SJCRH30 (cell line): ENCODE measurements at places on chromosomes 1 and 21.
A peak's percentile ranks its signal among the peaks of the same experiment; 100 is the strongest.

GRCh38 chr1:179816196-179816960 lies 61.2 kb downstream of the TOR1AIP2 start:
- peak; percentile 41 for DNase-seq

DNA sequence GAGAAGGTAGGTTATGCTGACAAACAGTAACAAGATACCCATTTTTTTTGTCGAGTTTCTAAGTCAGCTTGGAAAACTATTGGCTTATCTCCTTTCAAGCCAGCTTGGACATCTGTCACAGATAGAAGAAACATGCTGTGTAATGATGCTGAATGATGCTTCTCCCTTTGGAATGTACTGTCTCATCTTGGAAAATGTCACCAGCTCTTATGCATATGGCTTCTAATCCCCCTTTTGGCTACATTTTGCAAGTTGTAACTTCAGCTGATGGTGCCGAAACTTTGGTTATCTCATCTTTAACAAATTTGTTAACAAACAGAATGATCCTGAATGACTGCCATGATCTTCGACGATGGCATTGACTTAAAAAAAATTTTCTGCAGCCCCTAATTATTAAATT lies 68.8 kb upstream of the ST6GALNAC3 start:
- DNase-seq = no peak

GRCh38 chr1:162926906-162927305 lies 65.9 kb upstream of the CCDC190 start:
- no peak for DNase-seq

DNA sequence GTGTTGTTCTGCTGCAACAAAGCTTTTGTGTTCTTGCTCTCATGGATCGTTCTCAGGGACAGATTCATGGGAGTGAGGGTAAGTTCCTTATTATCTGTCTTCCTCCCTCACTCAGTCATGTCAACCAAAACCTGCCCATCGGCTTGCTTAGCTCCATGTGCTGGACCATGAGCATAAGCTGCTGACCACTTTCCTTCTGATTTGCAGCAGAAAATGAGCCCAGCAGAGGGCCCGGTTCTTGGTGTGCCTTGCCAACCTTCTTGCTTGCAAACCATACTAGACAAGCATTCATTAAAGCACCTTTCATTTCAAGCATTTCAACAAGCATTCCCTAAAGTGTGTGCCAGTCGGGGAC lies 64.0 kb upstream of the COA6 start:
- no peak for DNase-seq

- DNase-seq = no peak
These were observed 9.1 kb downstream of the IBA57 start for GRCh38 chr1:228174482-228175315.

GRCh38 chr21:30268608-30269197 lies 14.0 kb downstream of the KRTAP24-1 start:
- peak; percentile 8 for DNase-seq

GRCh38 chr1:181014477-181015250 lies 8.0 kb downstream of the STX6 start:
- no peak for DNase-seq

DNA sequence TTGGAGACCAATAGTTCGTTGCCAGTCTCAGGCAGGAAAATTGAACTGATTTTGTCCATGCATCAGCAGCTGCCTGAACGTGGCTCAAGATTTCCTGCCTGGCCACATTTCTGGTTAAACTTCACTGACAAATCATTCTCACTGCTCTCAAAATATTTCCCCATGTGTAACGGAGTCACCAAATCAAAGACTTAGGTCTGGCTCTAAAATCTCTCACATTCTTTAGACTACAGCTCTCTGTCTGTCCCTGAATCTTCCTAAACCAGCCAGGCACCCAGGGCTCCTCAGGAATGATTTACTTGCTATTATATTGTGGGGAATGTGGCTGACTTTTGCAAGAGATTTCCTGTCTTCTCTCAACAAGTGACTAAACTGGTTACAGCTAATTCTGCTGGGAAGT lies 49.2 kb upstream of the GJA8 start:
- DNase-seq = no peak

DNA sequence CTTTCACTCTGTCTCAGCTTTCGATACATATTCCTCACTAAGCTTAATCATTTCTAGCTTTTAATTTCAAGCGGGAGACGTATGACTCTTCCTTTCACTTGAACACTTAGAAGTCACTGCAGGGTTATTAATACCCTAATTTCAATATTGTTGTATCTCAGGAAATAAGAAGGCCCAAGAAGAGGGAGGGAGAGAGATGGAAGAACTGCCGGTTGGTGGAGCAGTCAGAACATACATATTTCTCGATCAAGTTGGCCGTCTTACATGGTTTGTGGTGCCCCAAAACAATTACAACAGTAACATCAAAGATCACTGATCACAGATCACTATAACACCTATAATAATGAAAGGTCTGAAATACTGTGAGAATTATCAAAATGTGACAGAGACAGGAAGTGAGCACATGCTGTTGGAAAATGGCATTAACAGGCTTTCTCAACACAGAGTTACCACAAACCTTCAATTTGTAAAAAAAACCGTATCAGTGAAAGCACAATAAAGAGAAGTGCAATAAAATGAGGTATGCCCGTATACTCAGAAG lies 145.4 kb upstream of the HP1BP3 start:
- DNase-seq = no peak

DNA sequence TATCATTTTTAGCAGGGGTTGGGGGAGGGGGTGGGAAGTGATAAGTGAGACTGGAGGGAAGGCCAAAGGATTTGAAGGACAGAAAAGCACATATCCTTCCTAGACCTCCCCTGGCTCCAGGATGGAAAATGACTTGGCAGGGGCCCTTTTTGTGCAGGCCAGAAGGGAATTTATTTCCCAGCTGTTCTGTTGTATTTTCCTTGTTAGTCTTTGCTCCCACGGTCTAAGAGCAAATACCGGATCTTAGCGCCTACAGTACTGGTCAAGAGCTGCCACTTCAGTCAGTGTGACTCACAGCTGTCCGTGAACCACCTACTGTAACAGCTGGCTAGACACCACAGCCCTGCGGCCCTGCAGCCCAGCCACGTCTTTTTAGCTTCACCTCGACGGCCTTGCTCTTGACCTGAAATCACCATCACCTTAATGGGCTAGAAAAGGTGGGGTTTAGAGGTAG lies 51.0 kb upstream of the ERRFI1 start:
- peak; percentile 99 for DNase-seq

- DNase-seq = peak; percentile 97
These were observed 50.7 kb downstream of the PGM1 start for GRCh38 chr1:63643926-63644325.

DNA sequence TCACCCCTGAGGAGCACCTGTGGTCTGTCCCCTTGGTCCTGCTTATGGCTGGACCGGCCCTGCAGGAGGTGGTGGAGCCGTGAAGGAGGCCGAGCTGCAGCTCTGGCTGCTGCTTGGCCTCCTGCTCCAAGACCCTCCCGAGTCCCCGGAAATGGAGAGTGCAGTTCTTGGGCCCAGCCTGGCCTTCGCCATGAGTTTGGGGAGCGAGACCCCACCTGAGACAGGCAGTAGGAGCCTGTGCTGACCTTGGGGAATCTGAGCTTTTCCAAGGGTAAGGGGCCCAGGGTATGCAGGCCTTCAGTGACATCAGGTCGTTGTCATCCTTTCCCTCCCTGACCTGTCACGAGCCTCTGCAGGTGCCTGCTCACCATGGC lies 14.1 kb downstream of the TMEM201 start:
- DNase-seq = no peak

- no peak for DNase-seq
These were observed 1.2 kb upstream of the TPRG1L start for GRCh38 chr1:3623441-3624199.

DNA sequence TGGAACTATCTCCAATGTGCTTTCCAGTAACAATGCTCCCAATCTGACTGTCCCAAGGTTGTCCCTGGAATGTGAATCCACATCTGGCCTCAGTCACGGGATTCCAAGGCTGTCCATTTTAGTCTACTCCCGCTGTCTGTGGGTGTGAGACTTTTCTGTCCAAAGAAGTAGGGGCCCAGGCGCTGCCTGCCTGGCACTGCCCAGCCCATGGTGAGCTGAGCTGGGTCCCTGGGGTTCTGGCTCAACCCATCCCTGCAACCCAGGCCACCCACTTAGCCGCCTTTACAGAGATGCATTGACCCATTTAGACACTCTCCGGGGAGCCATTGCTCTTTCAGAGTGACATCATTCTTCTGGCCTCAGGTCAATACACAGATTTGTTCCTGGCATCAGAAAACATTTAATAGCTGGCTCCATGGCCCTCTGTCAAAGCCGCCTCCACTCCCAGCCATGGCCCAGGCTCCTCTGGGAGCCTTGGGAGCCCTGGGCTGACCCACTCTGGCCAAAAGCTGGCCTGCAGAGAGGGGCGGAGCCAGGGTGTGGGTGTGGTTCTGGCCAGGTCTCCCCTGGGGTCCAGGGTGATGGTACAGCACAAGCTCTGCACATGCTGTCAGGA lies 47.2 kb upstream of the PAX7 start:
- no peak for DNase-seq

DNA sequence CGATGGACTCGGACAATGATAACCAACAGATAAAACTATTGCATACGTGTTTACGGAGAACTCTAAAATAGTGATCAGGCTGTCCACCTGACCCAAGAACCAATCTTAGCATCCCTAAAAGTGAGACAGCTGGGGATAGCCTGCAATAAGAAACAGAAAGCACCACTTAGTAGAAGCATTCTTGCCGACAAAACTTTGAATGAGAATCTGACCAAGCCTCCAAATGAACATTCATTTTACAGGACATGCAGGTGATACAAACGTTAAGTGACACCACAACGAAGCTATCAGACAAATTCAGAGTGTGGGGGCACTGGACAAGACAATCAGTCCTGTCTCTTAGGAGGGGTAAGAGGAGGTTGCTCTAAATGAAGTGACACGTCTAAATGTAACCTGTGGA lies 1.2 kb downstream of the PSMG1 start:
- DNase-seq = no peak

DNA sequence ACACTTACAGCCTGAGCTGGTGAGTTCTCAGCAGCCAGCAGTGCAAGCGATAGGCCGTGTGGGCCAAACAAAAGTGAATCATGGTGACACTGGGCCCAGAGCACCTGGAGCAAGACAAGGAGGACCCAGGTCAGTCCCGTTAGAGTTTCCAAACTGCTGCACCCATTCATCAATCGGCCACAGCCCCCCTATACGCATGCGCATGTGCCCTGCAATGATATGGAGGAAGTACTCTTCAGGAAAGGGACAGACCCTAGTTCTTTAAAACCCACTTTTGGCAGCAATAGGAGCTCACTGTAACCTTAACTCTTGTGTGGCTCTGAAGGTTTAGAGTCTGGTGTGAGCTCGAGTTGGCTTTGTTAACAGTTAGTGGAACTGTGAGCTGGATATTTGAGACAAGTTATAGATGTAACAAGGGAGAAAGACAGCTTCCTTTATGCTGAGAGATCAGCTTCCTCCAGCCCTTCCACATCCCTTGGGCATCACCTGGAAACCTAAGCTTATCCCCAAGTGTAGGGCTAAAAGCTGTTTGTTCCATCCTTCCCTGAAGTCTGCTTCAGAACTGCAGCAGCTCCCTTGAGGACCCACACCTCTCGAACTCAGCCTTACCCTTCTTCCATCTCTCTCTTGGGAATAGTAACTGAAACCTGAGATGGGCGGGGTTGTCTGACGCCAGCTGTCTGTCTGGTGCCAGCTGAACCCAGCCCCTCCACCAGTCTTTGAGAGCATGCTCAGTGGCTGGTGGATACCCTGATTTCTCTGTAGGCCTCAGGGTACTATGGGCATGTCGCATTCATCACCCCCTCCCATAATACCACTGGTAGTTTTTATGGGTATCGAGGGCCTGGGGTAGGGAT lies 17.7 kb downstream of the NMNAT1 start:
- peak; percentile 88 for DNase-seq

DNA sequence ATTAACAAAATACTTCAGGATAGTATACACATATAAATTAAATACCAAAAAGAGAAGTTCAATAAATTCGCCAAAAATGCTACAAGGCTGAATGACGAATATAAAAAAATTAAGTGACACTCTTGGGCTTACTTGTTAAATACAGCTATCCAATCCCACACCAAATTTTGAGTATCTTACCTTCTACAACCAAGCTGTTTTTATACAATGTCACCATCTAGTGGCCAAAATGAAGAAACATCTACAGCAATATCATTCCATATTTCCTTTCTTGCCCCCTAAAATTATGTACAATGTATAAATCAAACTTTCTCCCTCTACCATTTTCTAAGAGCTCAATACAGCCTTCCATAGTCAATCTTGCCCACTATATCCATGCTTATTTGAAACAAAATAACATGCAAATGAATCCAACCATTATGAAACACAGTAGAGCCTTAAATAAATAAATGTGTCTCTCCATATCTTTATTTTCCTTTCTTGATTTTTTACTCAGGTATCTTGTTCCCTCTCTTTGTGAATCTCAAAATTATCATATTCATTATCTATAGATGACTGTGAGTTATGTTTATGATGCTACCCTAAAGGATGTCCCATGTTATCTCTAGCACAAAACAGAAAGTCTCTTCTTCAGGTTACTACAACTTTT lies 86.3 kb downstream of the ACBD6 start:
- DNase-seq = peak; percentile 67

GRCh38 chr1:105591681-105592080 lies 1464.8 kb upstream of the PRMT6 start:
- DNase-seq = no peak

- DNase-seq = no peak
These were observed 959 bp downstream of the CD58 start for GRCh38 chr1:116569776-116570357.

GRCh38 chr1:169999331-169999741 lies 75.2 kb downstream of the KIFAP3 start:
- DNase-seq = no peak

GRCh38 chr1:227961651-227962466 lies 14.1 kb upstream of the WNT9A start:
- DNase-seq = no peak

GRCh38 chr21:41914965-41915364 lies 35.8 kb upstream of the PRDM15 start:
- no peak for DNase-seq

DNA sequence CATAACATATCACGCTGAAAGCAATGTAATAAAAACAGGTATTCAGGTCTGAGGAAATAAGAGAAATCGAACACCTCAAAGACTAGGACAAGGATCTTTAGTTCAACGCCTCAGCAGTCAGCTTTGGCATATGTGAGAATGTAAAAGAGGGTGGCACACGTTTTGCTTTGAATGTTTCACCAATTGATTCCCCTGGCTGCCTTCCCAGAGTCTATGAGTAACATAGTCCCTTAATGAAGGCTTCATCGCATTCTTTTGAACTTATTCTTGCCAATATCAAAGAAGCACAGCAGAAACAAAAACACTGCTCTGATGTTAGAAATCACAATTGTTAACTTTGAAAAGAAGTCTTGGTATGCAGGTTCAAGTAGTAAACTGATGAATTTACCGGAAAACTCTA lies 764.8 kb downstream of the ADGRL2 start:
- peak; percentile 10 for DNase-seq

GRCh38 chr1:2358072-2358471 lies 33.3 kb downstream of the MORN1 start:
- DNase-seq = no peak

GRCh38 chr1:36154765-36155407 lies 1.1 kb upstream of the MAP7D1 start:
- peak; percentile 78 for DNase-seq

DNA sequence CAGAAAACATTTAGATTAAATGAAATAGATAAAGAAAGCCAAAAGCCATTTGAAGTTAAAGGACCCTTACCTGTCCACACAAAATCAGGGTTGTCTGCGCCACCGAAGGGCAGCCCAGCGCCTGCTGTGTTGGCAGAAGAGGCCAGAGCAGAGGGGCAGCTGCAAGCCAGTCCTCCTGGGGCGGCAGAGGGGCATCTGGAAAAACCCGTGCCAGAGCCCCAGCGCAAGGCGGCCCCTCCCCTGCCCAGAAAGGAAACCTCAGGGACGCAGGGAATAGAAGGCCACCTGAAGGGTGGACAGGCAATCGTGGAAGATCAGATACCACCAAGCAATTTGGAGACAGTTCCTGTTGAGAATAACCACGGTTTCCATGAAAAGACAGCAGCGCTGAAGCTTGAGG lies 10.7 kb downstream of the NDUFV3 start:
- no peak for DNase-seq
